Stimulated activated effector memory CD8-positive, alpha-beta T cell treated with anti-CD3 and anti-CD28 coated beads, Interleukin-12 subunit alpha, Interleukin-12 subunit beta, amount 100 ng/mL, for 72 hours (primary cell): ENCODE measurements at places on chromosomes 3 and 15.

DNA sequence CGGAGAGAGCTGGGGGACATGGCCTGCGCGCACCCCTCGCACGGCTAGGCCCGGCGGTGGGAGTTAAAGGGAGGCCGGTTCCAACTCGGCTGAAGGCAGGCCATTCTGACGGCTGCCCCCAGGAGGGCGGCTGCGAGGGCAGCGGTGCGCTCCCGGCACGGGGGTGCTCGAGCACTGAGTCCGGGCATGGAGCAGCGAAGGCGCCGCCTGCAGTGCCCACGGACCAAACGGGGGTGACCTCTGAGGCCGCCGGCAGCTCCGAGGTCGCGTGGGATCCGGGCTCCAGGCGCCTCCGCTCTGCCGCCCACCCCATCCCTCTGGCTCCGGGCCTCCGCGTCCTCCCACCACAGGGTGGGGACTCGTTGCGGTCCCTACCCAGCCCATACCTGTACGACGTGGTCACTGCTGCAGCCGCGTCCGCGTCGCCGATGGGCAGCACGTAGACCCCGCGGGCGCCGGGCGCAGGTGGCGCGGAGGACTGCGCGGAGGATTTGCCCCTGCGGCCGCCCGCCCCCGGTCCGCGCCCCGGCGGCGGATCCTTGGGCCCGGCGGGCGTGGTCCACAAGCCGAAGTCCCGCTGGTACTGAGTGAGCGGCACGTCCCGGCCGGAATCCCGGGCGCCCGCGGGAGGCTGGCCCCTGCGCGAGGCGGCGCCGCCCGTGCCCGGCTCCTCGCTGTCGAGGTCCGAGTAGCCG, 469 bp downstream of the MAP6D1 start:
- DNase-seq = peak; percentile 67

GRCh38 chr3:128855569-128855968, 23.9 kb upstream of the ACAD9 start:
- no peak for DNase-seq

GRCh38 chr3:184180165-184180564, 5.5 kb downstream of the AP2M1 start:
- no peak for DNase-seq

GRCh38 chr3:115644391-115644790, 21.1 kb downstream of the GAP43 start:
- DNase-seq = no peak

DNA sequence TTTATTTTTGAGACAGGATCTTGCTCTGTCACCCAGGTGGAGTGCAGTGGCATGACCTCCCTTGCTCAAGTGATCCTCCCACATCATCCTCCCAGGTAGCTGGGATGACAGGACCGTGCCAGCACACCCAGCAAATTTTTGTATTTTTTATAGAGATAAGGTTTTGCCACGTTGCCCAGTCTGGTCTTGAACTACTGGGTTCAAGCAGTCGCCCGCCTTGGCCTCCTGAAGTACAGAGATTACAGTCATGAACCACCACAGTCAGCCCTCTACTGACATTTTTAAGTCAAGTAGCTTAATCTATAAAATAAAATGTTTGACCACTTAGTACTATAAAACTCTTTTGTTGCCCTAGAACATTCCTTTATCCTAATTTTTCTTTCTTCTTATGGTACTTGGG, 198.8 kb downstream of the FNDC3B start:
- DNase-seq = no peak

- no peak for DNase-seq
Observed at GRCh38 chr3:64878362-64878761, 190.6 kb upstream of the ADAMTS9 start.
